ENCODE measurements at places on chromosomes 7 and 10.

DNA sequence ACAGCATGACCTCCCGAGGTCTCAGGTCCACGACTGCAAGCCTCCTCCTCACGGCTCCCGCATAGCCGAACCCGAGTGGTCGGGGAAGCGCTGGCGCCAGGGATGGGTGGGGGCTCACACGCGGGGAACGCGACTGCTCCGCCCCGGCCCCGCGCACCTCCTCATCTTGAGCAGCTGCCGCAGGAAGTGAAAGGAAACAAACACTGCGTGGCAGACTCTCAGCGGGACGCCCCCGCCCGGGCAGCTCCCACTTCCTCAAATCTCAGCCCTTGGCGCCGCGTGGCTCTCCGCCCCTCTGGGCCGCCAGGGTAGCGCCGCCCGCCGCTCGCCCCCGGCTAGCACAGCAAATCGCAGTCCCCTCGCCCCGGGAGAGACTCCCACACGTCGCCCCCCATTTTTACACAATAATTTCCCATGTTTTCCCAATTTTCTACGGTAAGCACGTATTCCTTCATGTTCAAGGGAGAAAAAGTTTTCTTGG lies at the start of gene TMEM243:
Gene TMEM243 (minus strand): TSS at position 188 of the 481 bp plus-strand sequence. CDS start 229 bp downstream, outside the sequence.
- DNase-seq = peak; percentile 9

DNA sequence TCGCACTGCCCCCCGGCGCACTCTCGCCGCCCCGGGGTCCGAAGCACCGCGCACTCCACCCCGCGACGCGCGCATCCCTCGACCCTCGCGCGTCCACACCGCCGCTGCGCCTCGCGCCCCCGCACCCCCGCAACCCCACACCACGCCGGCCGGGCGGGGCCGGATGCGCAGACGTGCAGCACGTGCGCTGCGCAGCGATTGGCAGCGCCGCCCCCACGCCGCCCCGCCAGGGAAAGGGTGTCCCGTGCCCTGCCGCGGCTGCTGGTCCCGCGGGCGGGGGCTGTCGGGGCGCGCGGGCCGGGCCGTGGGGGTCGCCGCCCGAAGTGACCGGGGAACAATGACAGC lies 53.7 kb upstream of the KDM7A start:
- DNase-seq = no peak

- DNase-seq = no peak
Observed at GRCh38 chr10:34912771-34913170, 97.7 kb upstream of the PARD3 start.

GRCh38 chr10:72030762-72031543 lies 57.4 kb downstream of the SPOCK2 start:
- DNase-seq = no peak

DNA sequence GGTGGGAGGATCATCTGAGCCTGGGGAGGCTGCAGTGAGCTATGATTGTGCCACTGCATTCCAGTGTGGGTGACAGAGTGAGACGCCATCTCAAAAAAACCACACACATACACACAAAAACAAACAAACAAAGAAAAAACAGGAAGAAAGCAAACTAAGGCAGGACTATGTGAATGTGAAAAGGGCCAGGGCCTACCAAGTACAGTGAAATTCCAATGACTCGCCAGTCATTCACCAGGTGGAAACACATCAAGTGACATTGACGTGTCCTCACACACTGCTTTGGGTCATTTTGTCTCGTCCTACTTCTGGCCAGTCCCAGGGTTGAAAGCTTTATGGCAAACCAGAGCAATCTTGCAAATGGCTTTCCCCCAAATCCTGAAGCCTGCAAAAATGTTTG lies 79.9 kb downstream of the HIP1 start:
- no peak for DNase-seq

- no peak for DNase-seq
Observed at GRCh38 chr7:87220734-87221215, 1.2 kb upstream of the TMEM243 start.

GRCh38 chr10:43427166-43427825 lies 9.6 kb upstream of the ZNF487 start:
- DNase-seq = no peak

- no peak for DNase-seq
Observed at GRCh38 chr7:112084520-112084971, 121.7 kb downstream of the DOCK4 start.

- DNase-seq = no peak
Observed at GRCh38 chr10:126402721-126403695, 14.7 kb upstream of the ADAM12 start.

DNA sequence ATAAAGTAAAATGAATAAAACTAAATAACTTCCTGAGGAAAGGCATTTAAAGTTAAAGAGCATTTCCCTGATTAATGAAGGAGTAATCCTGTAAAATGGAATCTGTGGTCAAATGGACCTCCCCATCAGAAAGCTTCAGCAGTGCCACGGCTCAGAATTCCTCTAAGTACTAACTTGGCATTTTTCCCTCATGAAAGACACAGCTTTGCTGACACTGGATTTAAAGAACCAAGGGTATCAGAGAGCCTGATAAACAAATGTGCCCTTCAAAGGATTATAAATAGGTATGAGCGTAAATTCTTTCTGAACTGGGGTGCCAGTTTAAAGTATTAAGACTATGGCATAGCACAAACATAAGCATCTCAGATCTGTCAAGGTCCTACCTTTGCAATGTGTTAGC lies 24.2 kb upstream of the RNF148 start:
- DNase-seq = no peak

- DNase-seq = no peak
Observed at GRCh38 chr10:106473129-106473685, 691.3 kb downstream of the SORCS1 start.

DNA sequence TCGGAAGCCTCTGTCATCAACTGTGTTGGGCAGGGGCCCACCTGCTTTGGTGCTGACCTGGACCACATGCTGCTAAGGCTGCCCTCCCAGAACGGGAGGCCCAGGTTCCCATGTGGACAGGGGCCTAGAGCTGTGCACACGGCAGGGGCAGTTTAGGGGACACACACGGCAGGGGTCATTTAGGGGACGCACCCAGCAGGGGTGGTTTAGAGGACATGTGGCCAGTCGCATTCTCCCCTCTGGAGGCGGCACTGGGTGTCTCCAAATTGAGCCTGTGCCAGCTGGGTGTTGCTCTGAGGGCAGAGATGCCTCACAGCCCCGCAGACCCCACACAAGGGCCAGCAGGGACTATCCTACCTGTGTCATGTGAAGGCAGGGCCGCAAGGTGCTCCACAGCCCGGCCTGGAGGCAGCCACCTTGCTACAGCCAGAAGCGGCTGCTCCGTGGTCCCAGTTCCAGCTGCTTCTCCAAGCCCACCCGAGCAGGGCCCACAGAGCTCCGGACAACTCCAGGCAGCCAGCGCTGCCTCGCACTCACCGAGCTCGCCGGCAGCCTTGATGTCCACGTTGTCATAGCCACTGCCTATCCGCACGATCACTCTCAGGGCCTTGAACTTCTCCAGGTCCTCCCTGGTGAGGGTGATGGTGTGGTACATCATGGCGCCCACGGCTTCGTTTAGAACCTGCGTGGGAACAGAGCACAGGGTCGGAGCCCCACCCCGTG lies 60.7 kb downstream of the ZRANB1 start:
- DNase-seq = no peak

DNA sequence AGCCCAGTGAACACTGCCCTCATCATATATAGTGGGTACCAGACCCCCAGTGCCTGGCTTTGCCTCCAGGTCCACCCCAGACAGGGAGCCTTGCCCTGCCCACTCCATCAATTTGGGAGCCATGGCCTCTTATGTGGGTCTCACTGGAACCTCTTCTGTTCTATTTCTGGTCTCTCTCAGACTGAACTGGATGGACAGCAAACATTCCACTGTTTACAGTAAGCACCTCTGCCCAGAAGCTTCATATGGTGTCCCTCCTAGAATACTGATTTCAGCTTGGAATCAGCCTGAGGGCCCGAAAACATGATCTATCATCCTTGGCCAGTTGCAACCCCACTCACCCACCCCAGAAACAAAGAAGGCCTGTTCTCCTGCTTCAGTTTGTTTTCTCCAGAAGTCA lies 81.0 kb upstream of the SLF2 start:
- no peak for DNase-seq

DNA sequence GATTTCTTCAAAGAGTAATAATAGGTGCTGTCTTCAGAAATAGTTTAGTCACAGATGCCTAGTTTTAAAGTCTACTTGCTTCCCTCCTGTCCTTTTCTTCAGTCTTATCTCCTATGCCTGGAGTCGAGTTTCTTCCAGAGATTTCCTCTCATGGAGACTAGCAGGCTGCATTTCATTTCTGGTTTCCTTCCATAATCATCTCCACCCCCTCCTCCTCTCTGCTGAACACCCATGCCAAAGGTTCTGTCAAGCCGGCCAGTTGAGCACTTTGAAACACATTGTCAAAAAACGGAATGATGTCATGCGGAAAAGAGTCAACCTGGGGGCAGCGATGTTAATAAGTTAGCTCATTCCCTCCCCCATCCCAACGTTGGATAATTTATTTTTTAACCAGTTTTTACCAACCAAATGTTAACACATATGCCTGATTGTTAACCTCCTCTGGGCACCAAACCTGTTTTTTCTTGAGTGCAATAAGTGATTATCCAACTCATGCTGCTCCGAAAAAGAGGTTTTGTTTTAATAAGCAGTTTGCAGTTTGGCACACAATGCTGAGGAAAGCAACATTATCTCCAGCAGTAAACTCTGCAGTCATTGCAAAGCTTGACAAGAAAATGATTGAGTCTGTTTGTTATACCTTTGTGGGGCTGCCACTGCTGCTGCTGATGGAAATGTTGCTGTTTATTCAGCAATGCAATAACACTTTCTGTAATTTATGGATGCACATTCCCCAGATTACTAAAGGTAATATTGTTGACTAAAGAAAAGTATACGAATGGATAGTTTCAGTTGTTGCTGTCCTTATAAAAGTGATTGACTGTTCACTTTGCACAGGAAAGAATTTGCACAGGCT lies 161.6 kb downstream of the LRMDA start:
- DNase-seq = no peak

- no peak for DNase-seq
Observed at GRCh38 chr10:87531908-87532622, 27.4 kb downstream of the MINPP1 start.

GRCh38 chr10:77117501-77117900 lies 520.1 kb downstream of the KCNMA1 start:
- no peak for DNase-seq
